Daoy (cell line): ENCODE measurements at places on chromosomes 6 and 20. TPM values are rescaled to one million over a fixed set of nuclear protein-coding genes. Genes with fewer than 3 reads are reported as not detected.
A peak's percentile ranks its signal among the peaks of the same experiment; 100 is the strongest.

- peak; percentile 65 for DNase-seq
Observed at GRCh38 chr6:106591111-106591825, 38.0 kb downstream of the RTN4IP1 start.

GRCh38 chr6:28353981-28354676, 4.4 kb downstream of the ZKSCAN3 start:
- peak; percentile 94 for DNase-seq

DNA sequence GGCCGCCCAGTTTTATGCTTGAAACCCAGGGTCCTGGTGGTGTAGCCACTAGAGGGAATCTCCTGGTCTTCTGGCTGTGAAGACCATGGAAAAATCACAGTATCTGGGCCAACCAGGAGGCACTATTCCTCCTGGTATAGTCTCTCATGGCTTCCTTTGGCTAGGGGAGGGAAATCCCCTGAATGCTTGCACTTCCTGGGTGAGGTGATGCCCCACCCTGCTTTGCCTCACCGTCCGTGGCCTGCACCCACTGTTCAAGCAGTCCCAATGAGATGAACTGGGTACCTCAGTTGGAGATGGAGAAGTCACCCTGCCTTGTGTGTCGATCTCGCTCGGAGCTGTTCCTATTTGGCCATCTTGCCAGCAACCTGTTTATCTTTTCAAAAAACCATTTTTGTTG, 10.1 kb upstream of the ZNF337 start:
- no peak for DNase-seq

GRCh38 chr6:170347091-170347490, 40.5 kb downstream of the FAM120B start:
- no peak for DNase-seq

DNA sequence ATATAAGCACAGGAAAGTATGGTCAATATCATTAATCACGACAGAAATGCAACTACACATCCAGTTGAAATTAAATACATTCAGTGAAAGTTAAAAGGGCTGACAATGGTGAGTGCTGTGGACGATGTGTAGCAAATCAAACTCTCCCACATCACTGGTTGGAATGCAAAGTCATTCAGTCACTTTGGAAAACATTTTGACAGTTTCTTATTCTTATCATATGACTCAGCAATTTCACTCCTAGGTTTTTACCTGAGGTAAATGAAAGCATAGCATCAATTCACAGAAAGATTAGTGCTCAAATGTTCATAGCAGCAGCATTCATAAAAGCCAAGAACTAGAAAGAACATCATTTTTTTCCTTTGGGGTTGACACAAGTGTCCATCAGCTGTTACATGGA, 28.6 kb upstream of the SAMD5 start:
- DNase-seq: no peak

Gene SYNDIG1
- total RNA-seq: 0.80 and 0.91 TPM in 2 replicates

Gene SMAP1
- 21.4 and 22.5 TPM in 2 replicates for total RNA-seq

GRCh38 chr6:114288701-114289495, 53.9 kb downstream of the HS3ST5 start:
- DNase-seq: no peak

DNA sequence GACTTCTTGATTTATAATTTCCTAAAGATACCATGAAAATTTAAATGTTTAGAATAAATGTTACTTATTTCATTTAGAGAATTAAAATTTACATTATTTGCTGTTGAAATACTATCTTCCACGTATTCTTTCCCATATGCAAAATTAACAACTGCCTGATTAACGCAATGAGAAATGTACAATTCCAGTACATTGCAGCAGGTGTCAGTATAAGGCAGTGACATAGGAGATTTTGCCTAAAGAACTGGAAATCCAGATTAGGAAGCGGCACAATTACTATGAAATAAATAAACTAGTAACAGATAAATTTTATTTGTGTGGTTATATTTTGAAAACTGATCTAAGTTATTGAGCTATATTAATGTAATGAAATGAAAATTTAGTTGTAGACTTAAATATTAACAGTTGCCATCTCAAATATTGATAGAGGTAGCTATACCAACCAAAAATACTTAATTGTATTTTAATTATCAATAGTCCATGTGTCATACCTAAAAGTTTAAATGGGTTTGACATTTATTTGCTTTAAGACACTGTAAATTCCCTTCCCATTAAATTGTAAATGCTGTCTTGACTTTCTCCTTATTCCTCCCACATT, 300.2 kb downstream of the UTRN start:
- peak; percentile 34 for DNase-seq

DNA sequence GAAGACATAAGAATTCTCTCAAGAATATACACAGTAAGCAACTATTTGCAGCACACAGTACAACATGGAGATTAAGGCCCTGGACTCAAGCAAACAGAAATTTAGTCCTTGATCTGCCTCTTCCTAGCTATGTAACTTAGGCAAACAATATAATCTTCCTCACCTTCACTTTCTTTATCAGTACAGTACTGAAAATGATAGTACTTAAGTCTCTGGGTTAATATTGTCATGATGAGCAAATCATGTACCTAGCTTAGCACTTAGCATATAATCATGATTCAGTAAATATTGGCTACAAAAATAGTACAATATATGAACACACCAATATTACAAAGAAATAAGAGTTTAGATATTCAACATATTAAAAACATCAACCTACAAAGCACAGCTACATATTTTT, 320.5 kb downstream of the HACE1 start:
- DNase-seq: no peak

DNA sequence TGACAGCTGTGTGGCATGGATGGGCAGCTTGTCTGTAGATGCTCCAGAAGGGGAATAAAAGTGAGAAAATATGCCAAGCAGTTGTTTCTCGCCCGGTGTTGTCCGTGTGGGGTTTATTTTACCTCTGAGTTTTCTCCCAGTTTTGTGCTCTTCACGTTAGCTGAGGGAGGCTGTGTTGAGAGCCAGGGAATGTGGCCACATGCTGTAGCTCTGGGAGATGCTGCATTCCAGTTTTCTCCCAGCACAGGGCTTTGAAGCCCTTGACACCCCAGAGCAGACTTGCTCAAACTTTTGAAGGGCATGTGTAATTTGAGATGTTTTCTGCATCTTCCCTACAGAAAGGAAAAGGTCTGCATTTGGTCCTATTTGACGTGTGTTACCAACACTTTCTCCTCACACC, 67.7 kb downstream of the RREB1 start:
- no peak for DNase-seq
